ENCODE measurements at places on chromosomes 2 and 18.

DNA sequence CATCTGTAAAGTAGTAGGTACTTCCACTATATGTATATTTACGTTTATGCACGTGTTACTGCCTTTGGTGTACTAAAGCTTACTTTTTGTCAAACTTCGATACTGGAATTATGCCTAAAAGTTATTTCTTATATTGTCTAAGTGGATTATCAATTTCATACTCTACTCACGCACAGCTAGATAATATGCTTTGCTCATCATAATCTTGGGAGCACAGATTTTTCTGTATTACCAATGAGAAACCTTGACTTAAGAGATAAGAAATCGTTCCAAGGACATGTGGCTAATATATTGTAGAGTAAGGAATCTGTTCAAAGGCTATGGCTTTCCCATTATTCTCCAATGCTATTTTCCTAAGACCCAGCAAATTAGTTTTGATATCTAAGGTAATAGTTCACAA is 6.5 kb downstream of the HSPE1 start:
- DNase-seq: no peak

- DNase-seq: no peak
Observed at GRCh38 chr2:212694398-212694797, 155.8 kb upstream of the ERBB4 start.

DNA sequence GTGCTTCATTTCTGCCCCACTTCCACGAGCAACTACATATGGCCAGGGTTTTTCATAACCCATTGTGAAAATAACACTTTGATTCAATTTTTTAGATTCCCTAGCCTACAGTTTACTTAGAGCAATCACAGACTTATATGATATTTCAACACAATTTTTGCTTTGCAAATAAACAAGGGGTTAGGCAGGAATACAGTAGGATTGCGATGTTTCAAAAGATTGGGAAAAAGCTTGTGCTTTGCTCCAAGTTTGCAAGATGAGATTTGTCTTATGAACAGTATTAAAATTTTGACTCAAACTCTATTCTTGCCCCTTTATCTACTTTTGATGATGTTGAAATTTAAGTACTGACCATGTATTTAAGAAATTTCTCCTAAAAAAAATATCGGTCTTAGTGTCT is 814.5 kb upstream of the PIK3C3 start:
- no peak for DNase-seq

DNA sequence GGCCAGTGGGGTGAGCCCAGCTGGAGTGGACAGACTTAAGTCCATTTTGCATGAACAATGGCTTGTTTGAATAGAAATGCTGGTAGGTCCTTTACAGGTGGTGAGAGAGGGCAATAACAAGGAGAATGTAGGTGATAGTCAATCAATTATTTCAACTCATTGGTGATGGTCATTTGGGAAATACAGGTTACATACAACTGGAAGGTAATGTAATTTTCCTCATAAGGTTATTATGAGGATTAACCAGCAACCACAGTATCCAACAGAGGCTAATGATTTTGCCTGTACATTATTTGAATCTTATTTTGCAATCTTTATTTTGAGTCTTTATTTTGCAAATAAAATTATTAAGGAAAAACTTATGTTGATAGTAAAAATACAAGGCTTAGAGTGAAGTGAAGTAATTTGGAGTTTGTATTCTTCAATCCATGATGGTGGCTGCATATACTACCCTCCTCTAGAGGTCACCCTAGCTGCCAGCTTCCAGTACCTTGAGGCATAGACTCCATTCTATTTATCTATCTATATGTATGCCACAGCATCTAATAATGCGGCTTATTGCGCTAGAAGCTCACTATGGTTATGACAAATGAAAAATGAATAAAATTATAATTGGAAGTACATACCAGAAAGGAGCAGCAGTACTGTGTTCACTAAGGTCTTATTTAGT is 20.5 kb upstream of the HNMT start:
- no peak for DNase-seq

- DNase-seq: no peak
Observed at GRCh38 chr2:66030553-66030952, 404.4 kb upstream of the MEIS1 start.

DNA sequence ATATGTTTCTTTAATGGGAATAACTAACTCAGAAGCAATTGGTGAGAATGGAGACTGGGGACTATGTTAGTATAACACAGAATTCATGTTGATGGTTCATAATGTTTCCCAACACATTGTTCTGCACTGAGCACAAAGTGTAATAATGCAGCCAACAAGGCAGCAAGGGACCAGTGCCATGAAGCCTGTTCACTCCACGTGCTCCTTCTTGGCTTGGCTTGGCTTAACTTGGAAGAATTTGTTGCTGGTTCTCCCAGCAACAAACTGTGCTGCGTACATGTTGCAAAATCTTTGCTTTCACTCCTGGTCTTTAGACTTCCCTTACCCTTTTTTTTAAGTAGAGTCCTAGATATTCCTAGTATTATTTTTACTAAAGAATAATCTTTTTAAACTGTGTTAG is 129.7 kb downstream of the MAP3K20 start:
- DNase-seq: no peak

DNA sequence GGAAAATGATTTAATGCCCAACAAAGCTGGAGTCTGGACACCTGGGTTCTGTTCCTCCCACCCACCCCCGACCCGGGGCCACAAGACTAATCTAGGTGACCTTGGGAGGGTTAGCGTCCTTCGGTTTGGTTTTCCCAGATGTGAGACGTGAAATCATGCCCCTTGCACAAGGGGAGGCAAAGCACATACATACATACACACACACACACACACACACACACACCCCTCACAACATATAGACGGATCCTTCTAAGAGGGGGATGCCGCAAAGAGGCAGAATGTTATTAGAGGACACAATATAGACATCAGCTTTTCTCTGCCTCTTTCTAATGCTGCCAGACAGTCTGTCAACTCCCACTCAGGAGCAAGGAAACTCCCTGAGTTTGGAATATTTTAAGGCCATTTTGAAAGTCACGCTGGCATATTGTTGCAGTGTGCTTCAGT is 616 bp upstream of the RBMS1 start:
- DNase-seq: no peak

GRCh38 chr2:44171018-44171417 is 2.3 kb downstream of the PPM1B start:
- no peak for DNase-seq

GRCh38 chr2:144836635-144837350 is 316.9 kb upstream of the ZEB2 start:
- no peak for DNase-seq

- no peak for DNase-seq
Observed at GRCh38 chr2:142112757-142113221, 18.0 kb downstream of the LRP1B start.

GRCh38 chr2:180876506-180876905 is 103.9 kb upstream of the UBE2E3 start:
- no peak for DNase-seq

DNA sequence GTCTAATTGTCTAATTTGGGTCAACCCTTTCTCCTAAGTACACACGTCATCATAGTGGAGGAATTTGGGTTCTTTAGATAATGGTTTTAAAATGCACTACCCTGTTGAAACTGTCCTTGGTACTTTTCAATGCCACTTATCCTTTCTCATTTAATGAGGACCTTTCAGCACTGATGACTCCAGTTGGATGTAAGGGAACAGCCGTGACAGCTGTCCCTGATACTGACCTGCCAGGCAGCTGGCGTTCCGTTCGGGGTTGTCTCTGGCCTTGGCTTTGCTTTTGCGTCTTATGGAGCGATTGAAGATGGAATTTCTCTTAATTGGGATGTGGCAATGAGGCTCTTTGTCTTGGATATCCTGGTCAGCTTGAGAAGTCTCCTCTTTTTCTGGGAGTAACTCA is 38.7 kb downstream of the NGEF start:
- DNase-seq: no peak

DNA sequence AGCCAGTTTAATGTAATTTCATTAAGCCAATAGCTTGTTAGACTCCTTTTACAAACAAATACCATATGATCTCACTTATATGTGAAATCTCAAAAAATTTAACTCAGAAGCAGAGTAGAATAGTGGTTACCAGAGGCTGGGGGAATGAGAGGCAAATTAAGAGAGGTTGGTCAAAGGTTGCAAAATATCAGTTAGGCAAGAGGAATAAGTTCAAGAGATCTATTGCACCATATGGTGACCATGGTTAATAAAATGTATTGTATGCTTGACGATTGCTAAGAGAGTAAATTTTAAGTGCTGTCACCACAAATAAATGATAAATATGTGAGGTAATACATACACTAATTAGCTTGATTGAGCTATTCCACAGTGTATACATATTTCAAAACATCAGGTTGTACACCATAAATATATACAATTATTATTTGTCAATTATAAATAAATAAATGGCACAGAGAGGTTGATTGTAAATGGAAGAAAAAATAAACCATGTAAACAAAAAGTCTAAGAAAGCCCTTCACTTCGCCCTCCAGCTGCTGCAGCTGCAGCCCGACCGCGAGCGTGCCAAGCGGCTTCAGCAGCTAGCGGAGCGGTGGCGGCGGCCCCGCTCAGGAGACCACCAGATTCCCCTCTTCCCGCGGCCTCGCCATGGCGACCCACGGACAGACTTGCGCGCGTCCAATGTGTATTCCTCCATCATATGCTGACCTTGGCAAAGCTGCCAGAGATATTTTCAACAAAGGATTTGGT is 23.0 kb upstream of the ACTR2 start:
- no peak for DNase-seq

DNA sequence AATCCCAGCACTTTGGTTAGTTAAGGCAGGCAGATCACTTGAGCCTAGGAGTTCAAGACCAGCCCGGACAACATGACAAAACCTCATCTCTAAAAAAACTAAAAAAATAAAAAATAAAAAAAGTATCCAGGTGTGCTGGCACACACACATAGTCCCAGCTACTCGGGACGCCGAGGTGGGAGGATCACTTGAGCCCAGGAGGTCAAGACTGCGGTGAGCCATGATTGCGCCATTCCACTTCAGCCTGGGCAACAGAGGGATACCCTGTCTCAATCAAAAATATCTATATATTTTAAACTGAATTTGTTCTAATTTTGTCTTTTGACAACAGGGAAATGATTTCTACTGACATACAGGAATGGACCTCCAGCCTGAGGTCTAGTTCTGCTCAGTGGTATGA is 73.3 kb upstream of the MBOAT2 start:
- no peak for DNase-seq

DNA sequence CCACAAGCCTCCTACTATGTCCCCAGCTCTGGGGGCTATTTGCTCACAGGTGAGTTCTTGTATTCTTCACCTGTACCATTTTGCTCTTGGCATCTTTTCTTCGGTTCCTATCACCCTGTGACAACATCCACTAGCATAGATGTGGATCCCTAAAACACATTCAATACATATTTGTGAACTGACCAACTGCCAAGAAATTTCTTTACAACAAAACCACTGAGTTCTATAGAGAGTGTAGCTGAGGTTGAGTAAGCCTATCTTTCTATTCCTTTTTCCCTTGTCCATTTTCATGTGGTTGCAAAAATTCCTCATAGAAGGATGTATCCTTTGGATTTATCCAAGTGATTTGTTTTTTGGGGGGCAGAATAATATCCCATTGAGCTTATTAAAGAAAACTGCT is 192.7 kb upstream of the ITGA4 start:
- no peak for DNase-seq

- DNase-seq: no peak
Observed at GRCh38 chr2:99960790-99961189, 181.6 kb downstream of the AFF3 start.

DNA sequence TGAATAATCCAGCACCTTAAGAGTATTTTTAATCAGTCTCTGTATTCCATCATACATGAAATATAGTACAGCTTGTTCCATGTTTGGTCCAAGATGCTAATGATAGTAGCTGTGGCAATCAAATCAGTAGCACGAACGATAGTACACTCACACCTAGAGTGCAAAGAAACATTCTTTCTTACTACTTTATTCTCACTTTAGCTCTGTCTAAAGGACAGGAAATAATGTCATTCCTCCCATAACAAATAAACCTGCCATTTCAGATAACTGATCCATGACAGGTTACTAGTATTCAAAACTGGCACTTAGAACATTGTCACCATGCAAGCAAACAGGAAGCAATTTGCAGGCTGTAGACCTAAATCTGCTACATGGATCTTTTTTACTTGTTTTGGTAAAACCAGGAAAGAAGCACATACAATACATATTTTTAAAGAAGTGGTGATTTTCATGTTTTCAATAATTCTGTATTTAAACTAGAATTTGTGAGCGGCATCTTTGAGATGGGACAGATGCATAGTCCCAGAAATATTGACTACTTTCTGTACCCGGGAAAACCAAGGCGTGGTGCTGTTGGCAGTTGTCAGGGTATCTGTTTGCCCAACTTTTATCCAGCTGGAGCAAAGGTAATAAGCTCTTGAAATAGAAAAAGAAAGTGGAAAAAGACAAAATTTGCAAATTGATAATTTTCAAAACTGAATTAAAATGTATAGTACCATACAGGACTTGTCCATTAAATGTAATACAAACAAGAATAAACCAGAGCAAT is 49.5 kb downstream of the IKZF2 start:
- DNase-seq: no peak

GRCh38 chr2:23206650-23207049 is 178.3 kb upstream of the KLHL29 start:
- no peak for DNase-seq

DNA sequence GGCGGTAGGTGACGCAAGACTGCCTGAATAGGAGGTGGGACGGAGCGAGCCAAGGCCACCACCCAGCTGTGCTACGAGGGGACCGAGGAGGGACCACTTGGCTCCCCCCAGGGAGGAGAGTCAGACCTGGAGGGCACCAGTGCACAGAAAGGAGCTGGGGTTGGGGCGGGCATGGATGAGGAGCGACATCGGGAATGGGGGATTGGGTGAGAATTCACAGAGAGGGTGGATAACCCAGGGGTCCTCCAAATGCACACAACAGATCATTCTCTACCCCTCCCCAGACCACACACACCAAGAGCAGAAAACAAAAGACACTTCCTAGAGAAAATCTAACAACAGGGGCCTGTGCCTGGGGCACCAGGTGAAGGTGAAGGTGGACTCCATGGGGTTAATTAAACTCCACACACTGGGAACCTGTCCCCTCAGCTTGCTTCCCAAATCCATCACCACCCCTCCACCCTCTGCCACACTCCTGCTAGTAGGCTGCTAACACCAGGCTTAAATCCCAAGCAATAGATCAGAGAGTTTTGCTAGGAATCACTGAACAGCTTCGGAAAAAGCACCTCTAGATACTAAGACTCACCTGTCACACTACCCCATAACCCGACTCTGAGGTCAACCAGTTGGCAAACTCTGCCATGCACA is 274.6 kb downstream of the EIPR1 start:
- no peak for DNase-seq

DNA sequence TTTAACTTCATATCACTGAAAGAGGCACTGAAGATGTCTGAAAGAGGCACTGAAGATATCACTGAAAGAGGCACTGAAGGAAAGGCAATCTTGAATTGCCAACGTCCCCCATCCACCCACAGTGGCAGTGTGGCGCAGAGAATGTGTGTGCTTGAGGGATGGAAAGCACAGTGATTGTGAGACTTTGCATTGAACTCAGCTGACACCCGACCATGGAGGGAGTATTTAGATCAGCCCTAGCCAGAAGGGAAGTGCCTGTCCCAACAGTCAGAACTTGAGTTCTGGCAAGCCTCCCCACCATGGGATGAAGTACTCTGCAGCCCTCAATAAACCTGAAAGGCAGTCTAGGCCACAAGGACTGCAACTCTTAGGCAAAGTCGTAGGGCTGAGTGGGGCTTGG is 33.8 kb downstream of the MAP4K3 start:
- DNase-seq: no peak

All from stimulated activated CD8-positive, alpha-beta memory T cell treated with anti-CD3 and anti-CD28 coated beads, Interleukin-15, amount 100 ng/mL, for 4 hours (primary cell).